EL (cell line): ENCODE measurements at places on chromosomes 13 and 19.
A peak's percentile ranks its signal among the peaks of the same experiment; 100 is the strongest.

DNA sequence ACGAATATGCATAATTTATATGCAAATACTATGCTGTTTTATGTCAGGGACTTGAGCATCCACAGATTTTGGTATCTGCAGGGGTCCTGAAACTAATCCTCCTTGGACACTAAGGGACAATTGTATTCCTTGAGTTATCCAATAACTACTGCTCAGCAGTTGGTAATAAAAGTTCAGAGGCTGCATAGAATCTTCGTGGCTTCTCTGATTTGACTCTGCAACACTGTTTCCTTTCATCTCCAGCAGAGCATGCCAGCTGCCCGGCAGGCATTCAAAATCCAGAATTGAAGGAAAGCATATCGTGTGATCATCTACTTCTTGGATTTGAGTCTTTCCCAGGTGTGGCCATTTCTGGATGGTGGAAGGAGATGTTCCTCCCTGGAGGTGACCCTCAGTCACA lies 64.5 kb upstream of the MRI1 start:
- no peak for DNase-seq

- DNase-seq = no peak
Observed at GRCh38 chr19:28103921-28104320, 1109.0 kb downstream of the UQCRFS1 start.

- DNase-seq = no peak
Observed at GRCh38 chr13:76948149-76948548, at the start of gene ACOD1. TSS of gene ACOD1 (plus strand) at chr13:76948511. CDS start at chr13:76948559, 48 bp downstream.

GRCh38 chr13:39913339-39913738 lies 257.9 kb downstream of the COG6 start:
- DNase-seq = no peak

- peak; percentile 28 for DNase-seq
Observed at GRCh38 chr13:108176685-108177274, 38.6 kb downstream of the LIG4 start.

- DNase-seq = peak; percentile 72
Observed at GRCh38 chr19:34155686-34156085, 16.6 kb upstream of the LSM14A start.

DNA sequence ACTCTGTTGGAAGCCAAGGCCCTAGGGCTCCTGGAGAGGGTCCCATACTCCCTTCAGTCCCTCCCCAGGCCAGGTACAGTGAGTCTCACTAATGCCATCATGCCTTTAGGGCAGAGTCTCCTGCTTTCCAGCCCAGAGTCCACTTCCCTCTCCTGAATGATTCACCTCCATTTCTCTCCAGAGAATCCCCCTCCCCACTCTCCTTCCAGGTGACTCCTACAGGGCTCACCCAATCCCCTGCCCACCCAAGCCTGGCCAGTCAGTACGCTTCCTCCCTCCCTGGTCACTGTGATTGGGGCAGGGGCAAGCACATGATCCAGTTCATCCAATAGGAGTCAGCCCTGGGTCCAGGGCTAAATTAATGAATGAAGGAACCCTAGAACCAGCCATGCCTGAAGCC lies 35.0 kb upstream of the PNMA8B start:
- peak; percentile 23 for DNase-seq

- no peak for DNase-seq
Observed at GRCh38 chr19:49210108-49210900, 52.7 kb downstream of the TRPM4 start.

- no peak for DNase-seq
Observed at GRCh38 chr19:44725251-44725650, 23.3 kb upstream of the BCL3 start.

GRCh38 chr19:11125994-11126685 lies 29.4 kb downstream of the SPC24 start:
- DNase-seq = peak; percentile 70

GRCh38 chr19:2328401-2329148 lies at the start of the genes LSM7 and SPPL2B:
TSS of gene LSM7 (minus strand) at chr19:2328586. CDS start at chr19:2328566, 20 bp downstream.
TSS of gene SPPL2B (plus strand) at chr19:2328684. CDS start at chr19:2328710, 26 bp downstream.
- peak; percentile 88 for DNase-seq
